ENCODE measurements at places on chromosomes 6 and 20.

- DNase-seq: no peak
Measured at GRCh38 chr20:42754706-42755105, 435.0 kb downstream of the PTPRT start.

- DNase-seq: no peak
Measured at GRCh38 chr20:59831024-59831915, 102.2 kb downstream of the SYCP2 start.

- no peak for DNase-seq
Measured at GRCh38 chr6:34285448-34286164, 36.8 kb upstream of the SMIM29 start.

GRCh38 chr6:32070814-32071543 lies 32.8 kb downstream of the CYP21A2 start:
- DNase-seq: no peak

Data from iPS DF 19.7 (cell line).